Sigmoid colon (tissue), 7 donors: ENCODE measurements at places on chromosomes 12 and 14. TPM values are rescaled to one million over a fixed set of nuclear protein-coding genes. Genes with fewer than 3 reads are reported as not detected.

- peak; percentile 56 for DNase-seq
Measured at GRCh38 chr14:50985124-50985858, 41.0 kb upstream of the PYGL start.

DNA sequence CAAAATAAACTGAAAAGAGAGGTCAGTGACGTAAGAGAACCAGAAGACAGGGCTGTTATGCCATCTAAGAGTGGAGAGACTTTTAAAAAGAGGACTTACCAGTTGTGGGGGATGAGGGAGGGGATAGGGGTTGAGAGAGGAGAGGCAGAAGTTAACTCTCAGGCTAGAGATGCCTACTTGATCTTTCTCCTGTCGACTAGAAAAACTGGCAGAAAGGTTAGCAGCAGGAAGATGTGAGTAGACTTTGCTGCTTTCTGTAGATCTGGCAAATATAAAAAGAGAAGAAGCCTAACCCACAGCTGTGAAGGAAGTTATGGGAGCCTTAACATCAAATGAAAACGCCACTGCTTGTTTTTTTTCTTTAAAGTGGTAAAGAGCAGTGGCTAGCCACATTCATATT is 10.7 kb downstream of the CREBL2 start:
- no peak for DNase-seq

DNA sequence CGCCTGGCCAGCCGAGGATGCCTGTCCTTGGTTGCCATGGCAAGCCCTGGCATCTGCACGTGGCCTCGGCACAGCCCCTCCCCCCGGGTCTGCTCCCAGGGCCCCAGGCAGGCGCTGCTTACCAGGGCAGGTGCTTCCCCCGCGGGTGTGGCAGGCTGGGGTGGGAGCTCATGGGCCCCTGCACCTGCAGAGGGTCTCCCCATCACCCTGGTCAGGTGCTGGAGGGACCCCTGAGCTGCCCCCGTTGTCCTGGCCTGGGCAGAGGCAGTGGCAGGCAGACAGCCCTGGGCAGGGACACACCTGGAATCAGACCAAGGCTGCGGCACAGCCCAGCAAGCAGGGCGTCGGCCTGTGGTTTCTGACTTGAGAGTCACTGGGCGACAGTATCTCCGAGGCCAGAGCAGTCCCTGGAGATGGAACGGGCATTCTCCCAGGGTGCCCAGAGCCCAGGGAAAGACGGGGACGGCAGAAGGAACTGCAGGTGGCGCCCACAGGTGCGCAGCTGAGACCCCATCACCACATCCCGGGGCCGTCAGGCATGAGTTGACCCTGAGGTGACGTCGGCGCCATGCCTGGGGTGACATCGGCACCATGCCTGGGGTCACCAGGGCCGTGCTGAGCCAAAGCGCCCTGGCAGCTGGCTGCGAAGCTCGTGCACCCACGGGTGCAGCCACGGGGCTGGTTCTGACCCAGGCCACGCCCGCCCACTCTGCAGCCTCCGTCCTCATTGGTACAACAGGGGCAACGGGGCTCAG is 56.1 kb upstream of the FBRSL1 start:
- DNase-seq: no peak

DNA sequence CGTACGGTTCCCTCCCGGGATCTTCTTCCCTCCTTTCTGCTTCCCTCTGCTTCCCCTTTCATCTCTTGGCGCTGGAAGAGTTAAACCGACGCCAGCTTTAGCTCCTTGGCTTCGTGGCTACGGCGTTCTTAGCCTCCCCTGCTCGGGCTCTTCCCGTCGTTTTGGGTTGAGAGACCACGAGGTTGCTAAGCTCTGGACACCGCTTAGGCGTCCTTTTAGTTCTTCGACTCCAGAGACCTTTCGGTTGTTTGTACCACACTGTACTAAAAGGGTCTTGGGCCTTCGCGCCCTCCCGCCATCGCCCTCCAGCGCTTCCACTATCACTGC is 545 bp downstream of the CPSF2 start:
- DNase-seq: no peak

GRCh38 chr14:106187216-106187615 is 660.8 kb downstream of the TMEM121 start:
- DNase-seq: no peak

DNA sequence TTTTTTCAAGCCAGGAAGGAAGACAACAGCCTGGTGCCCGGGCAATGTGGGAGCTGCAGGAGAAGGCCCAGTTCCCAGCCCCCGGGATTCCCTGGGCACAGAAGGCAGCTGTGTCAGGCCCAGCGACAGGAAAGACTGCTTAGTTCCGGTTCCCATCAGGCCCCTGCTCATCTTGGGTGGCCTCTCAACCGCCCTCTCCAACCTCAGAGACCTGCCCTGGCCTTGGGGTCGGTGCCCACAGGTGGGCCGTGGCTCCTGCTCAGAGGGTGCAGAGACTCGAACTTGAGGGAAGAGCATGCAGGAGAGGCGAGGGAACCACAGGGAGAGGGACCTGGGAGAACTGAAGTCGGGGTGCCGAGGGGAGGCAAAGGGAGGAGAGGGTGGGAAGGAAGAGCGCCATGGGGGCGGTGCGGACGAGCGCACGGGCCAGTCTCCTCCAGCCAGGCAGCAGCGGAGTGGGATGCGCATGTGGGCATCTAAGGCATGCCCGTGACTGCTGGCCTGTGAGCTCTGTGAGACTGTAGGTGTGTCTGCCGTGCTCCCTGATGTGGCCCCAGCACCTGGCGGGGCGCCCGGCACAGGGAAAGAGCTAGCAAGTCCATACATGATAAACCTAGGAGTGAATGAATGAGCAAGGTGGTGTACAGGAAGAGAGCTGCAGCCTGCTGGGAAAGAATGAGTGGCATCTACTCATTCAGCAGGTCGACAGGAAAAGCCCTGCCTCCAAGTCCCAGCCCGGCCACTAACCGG is 42.7 kb downstream of the SSH1 start:
- DNase-seq: no peak

- no peak for DNase-seq
Measured at GRCh38 chr14:37583358-37584210, 11.5 kb downstream of the FOXA1 start.

DNA sequence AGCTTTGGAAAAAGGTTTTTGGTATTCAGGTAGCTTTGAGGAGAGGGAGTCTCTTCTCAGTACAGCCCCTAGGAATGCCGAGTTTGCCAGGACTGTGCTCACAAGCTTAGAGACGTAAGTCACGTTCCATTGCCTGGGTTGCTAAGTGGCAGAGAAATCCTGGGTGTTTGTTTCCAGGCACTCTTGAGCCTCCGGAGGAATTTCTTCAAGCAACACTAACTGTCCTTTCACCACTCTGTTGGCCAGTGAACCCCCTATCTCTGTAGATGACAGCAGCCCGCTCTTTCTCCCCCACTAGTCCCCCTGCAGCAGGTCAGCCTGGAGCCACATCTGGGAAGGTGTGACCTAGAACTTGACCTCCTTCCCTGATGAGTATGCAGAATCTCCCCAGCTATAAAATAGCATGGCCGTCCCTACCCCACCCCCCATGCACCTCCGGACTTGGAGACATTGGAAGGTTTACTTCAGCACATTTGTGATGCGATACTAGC is 162.7 kb downstream of the ZFP36L1 start:
- no peak for DNase-seq

DNA sequence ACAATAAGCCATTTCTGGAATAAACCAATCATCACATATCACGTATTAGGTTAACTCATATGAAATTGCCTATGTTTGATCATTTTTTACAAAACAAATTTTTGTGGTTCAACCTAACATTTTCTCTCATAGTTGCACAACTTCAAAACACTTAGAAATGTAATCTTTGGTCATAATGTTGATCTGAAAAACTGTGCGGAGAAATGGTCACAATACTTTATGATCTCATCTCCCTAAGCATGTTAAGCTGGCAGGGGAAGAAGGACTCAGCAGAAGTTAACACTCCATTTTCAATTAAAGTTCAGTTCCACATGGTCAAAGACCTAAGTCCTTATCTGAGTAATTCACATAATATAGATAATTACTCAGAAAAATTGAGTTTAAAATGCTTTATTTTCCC is 194.8 kb downstream of the CAPZA3 start:
- DNase-seq: no peak

DNA sequence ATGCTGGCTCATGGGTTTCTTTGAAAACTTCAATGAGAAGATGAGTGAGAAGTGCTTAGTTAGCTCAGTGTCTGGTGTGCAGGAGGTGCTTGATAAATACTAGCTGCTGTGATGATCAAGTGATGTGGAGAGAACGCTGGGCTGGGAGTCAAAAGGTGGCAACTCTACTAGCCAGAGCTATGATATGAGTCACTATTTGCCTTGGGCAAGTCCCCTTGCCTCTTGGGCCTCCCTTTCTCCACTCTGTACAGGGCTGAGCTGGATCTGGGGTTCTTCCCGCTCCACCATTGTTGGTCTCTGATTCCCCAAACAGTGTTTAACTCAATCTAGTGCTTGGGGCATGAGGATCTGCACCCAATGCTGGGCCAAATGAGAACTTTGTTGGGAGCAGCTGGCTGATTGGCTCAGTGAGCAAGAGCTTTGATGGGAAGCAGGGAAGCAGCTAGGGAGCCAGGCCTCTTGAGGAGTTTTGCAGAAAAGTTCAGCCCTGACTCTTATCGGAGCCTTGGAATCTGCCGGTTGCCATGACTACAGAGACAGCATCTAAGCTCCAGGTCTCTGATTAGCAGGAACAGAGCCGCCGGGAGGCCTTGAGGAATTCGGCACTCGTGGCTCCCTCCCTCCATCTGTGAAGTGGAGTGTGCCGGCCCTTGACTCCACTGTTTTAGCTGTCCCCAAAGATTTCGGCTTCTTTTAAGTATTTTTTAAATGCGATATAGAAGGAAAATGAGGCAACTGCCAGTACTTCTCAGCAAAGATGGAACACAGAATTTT is 82.1 kb upstream of the HSPB8 start:
- DNase-seq: no peak

DBX2 gene
- under 0.01 TPM for total RNA-seq

WSB2 gene
- 60.3 TPM for total RNA-seq

PLD4 gene
- 1.5 TPM for total RNA-seq
